ENCODE measurements at places on chromosomes 11 and 22.

- DNase-seq = no peak
Measured at GRCh38 chr11:114237321-114238280, 58.6 kb upstream of the NNMT start.

GRCh38 chr11:72446929-72447769, 12.8 kb upstream of the CLPB start:
- peak; percentile 87 for DNase-seq

- DNase-seq = no peak
Measured at GRCh38 chr22:39355080-39355479, 5.3 kb downstream of the SYNGR1 start.

- no peak for DNase-seq
Measured at GRCh38 chr22:28607795-28608194, 71.8 kb downstream of the TTC28 start.

DNA sequence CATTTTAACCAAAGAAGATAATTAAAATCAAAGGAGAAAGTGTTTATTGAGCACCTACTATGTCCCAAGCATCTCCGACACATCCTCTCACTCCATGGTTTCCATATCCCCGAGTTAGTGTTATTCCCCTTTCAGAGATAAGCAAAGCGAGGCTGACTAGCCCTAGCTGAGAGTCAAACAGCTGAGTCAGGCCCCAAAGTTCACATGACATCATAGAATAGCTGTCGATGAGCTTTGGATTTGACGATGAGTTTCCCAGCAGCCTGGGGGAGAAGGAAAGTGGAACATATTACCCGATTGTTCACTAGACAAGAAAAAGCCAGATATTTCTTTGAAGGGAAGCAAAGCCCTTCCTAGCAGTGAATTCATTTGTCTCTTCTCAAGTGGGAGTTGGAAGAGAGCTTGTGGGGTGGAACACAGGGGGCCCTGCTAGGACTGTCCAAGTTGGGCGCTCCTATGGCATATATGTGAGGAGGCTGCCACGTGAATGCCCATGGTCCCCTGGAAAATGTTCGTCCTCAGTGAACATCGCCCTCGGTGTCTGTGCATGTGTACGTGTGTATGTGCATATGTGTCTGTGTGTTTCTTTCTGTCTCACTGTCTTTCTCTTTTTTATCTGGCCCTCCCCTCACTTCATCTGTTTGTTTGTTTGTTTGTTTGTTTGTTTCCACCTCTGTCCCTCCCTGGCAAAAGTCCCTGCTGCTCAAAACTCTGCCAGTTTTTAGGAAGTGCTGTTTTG, 493 bp upstream of the CYTH4 start:
- no peak for DNase-seq

- DNase-seq = no peak
Measured at GRCh38 chr11:105148241-105148640, 8.7 kb upstream of the CARD18 start.

DNA sequence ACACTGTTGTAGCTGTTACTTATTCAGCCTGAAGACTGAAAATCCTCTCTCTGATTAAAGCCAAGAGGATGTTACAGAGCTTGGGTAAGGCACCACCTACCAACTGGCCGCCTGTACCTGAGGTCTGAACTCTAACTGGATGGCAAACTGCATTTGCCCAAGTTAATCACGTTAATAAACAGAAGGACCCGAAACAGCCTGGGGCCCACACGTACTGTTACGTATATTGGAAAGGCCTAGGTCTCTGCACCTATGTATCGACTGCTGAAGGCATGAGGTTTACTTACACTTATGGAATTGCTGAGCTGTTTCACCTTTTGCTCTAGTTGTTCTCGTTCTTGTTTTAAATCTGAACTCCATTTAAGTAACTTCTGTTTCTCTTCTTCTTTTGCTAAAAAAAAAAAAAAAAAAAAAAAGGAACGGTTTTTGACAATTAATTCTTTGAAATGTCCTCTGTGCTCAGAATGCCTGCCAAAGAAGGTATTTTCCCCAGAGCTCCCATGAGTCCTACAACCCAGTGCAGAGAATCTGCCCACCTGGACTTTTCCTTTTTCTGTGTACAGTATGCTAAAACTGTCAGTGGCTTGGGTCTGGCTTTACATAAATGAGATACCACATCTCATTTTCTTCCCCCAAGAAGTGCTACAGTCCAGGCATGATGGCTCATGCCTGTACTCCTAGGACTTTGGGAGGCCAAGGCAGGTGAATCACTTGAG, 13.1 kb downstream of the LARGE2 start:
- no peak for DNase-seq

DNA sequence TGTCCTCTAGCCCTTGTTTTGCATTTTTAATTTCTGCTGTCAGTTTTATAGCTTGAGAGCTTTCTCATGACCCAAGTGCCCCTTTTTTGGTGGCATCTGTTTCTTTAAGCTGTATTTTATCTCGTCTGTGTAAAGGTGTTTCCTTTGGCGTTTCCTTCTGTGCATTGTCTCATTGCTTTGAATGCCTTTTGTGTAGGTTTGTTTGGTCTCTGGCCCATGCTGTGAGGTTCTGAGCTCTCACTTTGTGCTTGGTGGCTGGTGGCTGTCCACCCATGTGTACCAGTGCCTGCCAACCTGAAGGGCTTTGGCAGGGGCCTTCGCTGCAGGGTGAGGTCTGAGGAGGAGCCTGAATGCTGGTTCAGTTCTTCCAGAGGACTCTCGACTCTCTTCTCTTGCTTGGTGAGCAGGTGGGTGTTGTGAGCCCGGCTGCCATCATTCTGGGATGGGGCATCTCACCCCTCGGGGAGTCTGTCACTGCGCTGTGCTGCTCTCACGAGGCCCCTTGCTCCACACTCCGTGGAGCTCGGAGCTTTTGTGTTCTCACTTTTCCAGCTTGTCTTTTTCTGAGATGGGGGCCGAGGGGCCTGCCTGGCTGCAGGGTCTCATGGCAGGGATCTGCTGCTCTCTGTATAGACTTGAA, 14.9 kb downstream of the AP2A2 start:
- peak; percentile 42 for DNase-seq

Data from hematopoietic multipotent progenitor cell treated with erythropoietin and hydrocortisone succinate and interleukin-3 and kit ligand, for 4 days (in vitro differentiated cells).